Sigmoid colon (tissue), 7 donors: ENCODE measurements at places on chromosomes 12 and 14. TPM values are rescaled to one million over a fixed set of nuclear protein-coding genes. Genes with fewer than 3 reads are reported as not detected.

SERPINA9 gene
- not detected for total RNA-seq

RHOJ gene
- 10.0 TPM for total RNA-seq

PIGH gene
- total RNA-seq, result 15.2 TPM

ZC2HC1C gene
- total RNA-seq, result 3.6 TPM

DDX47 gene
- 42.9 TPM for total RNA-seq
